Aorta (tissue), 5 donors: ENCODE measurements at places on chromosomes 6 and 20. TPM values are rescaled to one million over a fixed set of nuclear protein-coding genes. Genes with fewer than 3 reads are reported as not detected.

- no peak for DNase-seq
These were observed 39.2 kb upstream of the PIM1 start for GRCh38 chr6:37130704-37131103.

Gene IRF4
- total RNA-seq, result 1.6 TPM

- no peak for DNase-seq
These were observed 33.0 kb upstream of the SMIM29 start for GRCh38 chr6:34281702-34282334.

DNA sequence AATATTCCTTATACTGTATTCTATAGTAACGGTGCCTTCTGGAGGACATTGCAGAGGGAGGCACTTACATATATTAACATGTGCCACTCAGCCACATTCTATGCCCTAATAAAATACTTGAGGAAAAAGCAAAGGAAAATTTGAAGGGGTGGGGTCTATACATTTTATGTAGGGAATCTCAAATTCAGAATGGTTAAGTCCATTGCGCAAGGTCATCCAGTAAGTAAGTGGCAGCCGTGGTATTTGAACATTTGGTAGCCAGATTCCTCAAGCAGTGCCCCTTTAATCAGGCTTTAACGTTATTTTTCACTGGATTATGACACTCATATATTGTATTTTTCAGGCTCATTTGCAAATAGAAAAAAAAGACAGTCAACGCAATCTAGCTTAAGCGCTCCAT is 738.3 kb downstream of the DOK5 start:
- no peak for DNase-seq

GRCh38 chr6:56036916-56037600 is 161.7 kb upstream of the BMP5 start:
- DNase-seq, result no peak

Gene FOXQ1
- total RNA-seq, result not detected

DNA sequence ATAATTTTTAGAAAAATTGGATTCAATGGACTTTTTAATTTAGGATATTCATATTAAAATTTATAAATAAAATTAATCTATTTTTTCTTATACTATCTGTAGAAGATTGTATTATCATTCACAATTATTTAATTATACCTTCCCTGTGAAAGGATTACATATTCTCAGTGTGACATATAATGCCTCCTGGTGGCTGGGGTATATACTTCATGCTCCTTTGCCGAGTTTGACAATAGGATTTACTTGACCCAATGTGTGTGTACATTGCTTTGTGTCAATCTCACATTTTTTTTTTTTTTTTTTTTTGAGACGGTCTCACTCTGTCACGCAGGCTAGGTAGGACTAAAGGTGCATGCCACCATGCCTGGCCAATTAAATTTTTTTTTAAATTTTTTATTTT is 230.0 kb upstream of the CHD6 start:
- no peak for DNase-seq

- no peak for DNase-seq
These were observed 588 bp upstream of the NCOA3 start for GRCh38 chr20:47501116-47501481.

DNA sequence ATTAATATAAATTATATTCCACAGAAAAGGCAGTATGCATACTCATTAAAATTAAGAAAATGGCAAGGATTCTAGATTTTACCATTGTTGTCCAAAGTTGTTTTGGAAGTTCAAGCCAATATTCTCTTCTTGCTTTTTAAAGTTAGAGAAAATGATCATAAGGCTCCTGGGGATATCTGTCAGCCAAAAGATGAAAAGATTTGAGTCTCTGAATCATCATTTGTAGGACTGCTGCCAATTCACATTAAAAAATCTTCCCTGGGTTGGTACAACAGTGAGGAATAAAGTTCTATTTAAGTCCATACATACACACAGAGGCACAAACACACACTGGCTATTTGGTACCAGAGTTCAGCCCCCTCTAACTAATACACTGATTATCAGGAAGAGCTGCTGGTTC is 620.1 kb downstream of the COL12A1 start:
- no peak for DNase-seq

DNA sequence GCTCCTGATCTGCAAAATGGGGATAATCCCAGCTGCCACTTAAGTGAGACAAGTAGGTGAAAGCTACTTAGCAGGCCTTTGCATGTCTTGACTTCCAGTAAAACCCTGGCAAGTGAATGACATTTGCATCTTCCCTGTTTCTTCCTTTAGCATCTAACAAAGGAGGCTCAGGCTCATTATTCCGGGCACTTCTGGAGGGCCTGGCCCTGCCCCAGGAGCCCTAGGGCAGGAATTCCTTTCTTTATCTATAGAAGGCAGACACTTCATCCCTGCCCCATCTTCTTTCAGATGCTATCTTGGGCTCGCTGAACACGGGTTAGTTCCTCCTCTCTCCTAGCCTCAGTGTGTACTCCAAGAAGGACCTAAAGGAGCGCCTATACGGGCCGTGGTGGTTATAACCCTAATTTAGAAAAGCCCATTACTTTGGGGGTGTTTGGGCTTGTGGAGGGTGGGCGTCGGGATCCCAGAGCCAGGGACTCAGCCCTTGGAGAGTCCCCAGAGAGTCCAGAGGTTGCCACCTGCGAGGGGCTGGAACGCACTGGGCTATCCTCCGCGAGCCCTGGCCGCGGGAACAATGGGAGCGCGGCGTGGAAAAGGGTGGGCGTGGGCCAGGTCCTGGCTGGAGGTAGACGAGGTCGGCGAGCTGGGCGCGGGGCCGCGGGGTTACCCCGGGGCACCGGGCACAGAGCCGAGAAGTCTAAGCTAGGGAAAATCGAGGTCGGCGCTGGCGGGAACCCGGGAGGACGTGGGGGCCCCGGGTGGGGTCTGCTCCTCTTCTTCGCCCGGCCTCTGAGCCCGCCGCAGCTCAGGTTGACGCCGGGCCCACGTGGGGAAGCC is 62.8 kb upstream of the EPB41L1 start:
- peak; percentile 67 for DNase-seq

DNA sequence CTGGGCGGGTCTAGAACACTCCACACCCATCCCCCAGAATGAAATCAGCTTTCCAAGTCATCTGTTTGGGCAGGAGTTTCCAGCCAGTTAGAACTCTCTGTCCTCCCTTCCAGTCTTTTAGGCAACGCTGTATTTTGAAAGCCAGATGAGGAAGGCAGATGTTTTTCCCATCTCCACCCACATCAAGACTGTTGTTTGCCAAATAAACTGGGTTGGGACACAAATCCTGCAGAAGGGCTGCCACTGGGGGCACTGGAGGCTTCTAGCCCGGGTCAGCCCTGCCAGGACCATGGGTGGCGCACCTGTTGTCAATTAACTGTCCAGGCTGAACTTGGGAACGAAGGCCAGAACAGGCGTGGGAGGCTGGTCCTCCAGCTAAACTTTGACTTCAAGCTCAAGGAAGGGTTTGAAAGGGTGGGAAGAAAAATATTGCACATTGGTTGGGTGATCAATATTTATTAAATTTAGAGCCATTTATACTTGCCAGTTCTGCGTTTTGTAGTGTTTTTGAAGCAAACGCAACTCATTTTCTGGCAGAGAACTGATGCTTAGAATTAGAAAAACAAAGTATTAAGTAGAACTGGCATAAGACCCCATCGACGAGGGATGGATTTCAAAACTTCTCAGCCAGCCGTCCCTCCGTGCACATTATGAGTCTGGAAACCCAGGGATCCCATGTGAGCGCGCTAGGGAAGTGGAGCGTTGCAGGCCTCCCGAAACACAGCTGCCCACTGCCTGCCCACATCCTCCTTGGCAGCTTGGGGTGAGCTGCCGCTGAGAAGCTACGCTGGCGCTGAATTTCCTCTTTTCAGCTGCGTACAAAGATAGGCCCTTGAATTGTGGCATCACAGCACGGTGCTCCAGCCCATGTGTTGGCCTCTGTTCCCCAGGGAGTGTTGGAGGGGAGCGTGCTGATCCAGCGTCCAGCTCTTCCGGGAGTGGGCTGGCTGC is 297.4 kb downstream of the QKI start:
- peak; percentile 87 for DNase-seq

DNA sequence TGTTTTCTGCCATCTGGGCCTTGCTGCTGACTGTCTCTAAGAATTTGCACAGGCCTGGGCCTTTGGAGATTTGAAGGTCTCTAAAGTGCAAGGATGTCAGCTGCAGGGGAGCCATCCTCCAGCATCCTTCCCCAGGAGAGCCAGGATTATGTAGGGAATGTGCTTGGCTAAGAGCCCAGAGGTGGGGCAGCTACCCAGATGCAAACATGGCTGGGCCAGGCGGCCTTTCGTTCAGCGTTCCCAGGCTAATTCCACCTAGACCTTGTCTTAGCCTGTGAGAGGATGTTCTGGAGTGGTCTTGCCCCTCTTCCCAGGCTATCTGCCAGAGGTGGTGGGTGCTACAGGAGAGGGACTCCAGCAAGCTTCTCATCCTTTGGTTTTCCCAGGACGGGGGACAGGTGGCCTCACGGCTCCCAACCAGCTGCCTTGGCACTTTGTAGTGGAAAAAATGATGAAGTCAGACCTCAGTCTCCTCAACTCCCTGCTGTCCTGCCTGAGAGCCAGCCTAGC is 7.7 kb upstream of the PTGIS start:
- DNase-seq, result no peak

DNA sequence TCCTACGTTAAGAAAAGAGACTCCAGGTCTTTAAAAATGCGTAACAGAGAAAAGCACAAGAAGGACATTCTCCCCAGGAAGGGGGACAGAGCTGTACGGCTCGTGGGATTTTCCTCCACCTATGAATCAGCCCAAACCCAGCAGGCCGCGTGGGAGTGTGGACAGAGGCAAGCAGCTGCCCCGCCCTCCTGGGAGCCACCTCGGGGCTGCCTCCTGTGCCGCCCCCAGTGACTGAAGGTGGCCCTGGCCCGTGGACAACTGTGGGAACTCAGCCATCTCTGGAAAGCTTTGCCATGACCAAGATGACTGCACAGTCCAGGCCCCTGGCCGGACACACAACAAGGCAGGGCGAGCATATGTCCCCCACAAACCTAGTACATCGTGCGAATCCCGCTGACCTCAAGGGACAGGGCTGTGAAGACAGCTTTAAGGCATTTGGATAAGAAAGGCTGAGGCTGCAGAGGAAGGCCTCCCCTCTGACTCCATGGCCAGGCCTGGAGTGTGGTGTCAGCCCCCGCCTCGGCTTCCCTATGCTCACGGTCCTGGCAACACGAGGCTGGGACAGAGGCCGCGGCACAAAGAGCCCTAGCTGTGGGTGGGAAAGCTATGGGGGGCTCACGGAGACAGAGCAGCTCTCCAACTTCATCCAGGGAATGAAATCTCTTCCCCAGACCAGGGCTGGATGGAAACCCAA is 26.9 kb downstream of the PXDC1 start:
- DNase-seq, result peak; percentile 77

- DNase-seq, result no peak
These were observed 171.0 kb upstream of the CITED2 start for GRCh38 chr6:139545206-139546105.

DNA sequence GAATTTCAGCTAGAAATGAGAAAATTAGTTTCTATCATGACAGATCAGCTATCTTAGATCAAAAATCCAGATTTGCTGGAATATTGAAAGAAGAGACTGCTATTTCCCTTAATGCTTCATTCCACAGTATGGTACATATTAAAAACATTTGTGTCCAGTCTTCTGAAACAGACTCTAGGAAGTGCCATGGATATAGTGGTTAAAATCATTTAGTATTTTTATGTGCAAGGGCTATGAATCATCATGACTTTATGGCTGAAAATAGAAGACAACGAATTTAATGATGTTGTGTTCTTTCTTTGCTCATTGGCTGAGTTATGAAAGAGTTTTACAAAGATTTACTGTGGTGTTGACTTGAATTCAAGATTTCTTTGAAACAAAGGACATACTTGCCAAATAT is 146.6 kb downstream of the ANKRD60 start:
- DNase-seq, result no peak

Gene ECHDC1
- total RNA-seq, result 44.0 TPM

Gene SLC32A1
- not detected for total RNA-seq

DNA sequence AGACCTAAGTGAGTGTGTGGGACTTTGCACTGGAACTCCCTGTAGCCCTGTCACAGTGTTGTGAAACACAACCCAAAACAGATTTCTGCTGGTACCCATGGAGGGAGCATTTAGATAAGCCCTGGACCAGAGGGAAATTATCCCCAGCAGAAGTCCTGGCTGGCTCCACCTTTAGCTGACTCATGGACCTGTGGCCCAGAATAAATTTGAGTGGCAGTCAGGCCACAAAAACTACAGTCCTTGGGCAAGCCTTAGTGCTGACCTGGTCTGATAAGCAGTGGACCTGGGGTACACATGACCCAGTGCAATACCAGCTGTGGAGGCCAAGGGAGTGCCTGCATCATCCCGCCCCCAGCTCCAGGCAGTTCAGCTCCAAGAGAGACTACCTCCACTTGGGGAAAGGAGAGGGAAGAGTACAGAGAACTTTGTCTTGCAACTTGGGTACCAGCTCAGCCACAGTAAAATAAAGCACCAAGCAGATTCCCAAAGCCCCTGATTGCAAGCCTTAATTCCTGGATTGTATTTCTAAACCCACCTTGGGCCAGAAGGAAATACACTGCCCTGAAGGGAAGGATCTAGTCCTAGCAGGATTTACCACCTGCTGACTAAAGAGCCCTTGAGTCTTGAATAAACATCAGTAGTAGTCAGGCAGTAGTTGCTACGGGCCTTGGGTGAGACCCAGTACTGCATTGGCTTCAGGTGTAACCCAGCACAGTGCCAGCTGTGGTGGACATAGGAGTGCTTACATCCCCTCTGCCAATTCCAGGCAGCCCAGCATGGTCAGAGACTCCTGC is 140.4 kb upstream of the COL21A1 start:
- DNase-seq, result no peak

Gene SLC25A27
- total RNA-seq, result 45.9 TPM

Gene FAM209A
- total RNA-seq, result 0.48 TPM

- no peak for DNase-seq
These were observed 102.3 kb upstream of the MAP3K7 start for GRCh38 chr6:90689172-90689571.

GRCh38 chr6:88775866-88776571 is 187.4 kb downstream of the RNGTT start:
- no peak for DNase-seq

GRCh38 chr20:38880952-38881735 is 45.1 kb upstream of the FAM83D start:
- no peak for DNase-seq

GRCh38 chr6:158662954-158663624 is 13.2 kb downstream of the SYTL3 start:
- DNase-seq, result no peak

DNA sequence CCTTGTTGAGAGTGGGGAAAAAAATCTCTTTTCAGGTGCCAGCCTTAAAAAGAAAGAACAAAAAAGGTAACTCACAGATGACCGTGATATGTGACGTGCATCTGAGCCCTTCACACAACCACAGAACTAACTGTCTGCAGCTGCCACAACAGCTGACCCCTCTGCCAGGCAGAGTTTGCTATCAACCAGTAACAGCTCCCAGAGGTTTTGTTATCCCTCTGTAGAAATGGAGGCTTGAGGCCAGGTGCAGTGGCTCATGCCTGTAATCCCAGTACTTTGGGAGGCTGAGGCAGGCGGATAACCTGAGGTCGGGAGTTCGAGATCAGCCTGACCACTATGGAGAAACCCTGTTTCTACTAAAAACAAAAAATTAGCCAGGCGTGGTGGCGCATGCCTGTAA is 42.8 kb downstream of the SLC52A3 start:
- DNase-seq, result peak; percentile 6
